NCI-H226 (cell line): ENCODE measurements at places on chromosomes 13 and 19.

DNA sequence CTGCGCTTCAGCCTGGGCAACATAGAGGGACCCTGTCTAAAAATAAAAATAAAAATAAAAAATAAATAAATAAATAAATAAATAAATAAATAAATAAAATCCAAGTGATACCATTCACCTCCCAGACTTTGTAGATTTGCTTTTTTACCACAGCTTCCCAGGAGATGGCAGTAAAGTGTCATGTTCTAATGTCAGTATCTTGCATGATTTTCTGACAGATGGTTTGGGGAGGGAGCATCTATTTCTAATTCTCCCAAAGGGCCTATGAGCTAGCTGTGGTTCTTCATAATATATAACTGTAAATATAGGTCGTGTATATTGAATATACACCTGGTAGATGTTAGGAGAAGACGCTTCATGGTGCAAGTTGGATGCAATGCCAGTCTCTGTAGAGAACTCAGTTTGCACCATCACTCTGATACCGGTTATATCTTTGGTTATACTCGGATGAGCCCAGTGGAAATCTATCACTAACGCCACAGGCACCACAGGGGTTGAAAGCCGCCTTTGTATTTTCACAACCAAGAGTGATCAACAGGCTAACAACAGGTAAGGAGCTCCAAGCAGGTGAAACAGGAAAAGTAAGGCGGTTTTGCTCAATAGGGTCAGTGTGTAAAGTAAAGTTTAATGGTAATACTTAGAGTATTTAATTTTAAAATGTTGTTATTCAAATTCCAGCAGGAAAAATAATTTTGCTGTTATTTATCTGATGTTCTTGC, 13.9 kb downstream of the APLP1 start:
- peak; percentile 42 for DNase-seq

- peak; percentile 46 for DNase-seq
These were observed at the start of gene PDE4A for GRCh38 chr19:10420444-10421239. Gene PDE4A (plus strand): TSS chr19:10420538. CDS start chr19:10420765, 227 bp downstream.

GRCh38 chr13:106089261-106089980, 446.0 kb downstream of the EFNB2 start:
- no peak for DNase-seq

DNA sequence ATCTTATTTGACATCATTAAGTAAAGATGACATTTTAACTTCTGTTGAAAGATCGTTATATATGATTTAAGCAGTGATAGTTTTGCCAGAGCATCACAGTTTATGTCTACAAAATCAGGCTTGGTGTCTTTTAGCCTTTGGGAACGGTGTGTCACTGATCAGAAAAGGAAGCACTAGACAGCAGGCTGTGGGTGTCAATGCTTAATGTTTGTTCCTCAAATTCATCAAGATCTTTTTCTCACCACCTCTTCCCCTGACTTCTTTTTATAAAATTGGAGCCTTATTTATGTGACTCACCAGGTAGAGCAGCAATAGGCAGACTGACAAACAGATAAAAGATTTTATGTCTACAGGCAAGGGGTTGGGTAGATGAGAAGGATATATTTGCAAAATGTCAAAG, 1558.5 kb downstream of the EFNB2 start:
- DNase-seq, result no peak

DNA sequence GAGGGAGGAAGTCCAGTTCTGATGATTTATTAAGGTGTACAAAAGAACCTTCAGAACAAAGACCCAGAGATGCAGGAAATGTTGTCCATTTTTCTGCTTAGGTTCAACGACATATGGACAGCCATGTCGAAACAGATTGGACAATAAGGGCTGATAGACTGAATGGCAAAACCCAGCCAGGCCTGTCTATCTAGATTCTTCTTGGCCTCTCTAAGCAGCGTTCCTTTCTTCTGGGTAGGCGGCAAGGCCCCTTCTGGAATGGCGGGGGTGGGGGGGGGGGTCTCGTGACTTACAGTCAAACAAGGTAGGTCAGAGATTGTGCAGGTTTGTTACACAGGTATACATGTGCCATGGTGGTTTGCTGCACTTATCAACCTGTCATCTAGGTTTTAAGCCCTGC, 39.7 kb upstream of the PEPD start:
- no peak for DNase-seq

DNA sequence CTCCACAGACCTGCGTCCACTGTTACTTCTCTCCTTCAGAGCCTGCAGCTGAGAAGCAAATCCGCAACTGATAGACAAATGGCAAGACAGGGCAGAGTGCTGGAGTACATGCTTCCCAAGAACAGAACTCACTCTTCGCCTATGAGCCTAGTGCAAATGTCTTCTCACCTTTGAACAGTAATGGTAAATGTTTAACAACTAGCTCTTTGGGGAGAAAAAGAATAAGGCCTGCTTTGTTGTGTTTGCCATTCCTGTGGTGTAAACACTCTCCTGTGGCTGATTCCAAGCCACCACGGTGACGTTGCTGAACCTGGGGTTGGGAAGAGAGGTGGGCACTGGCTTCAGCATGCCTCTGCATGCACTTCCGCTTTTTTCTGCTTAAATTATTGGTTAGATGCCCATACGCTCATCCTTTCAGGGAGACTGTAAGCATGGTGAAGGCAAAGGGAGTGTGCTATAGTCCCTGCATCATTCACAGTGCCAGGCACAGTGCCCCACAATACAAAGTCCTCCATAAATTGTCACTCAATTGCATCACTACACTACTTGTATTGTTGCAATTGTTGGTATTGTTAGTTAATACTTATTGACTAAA, 28.1 kb upstream of the GTF3A start:
- no peak for DNase-seq

GRCh38 chr13:29143847-29144246, 323.7 kb downstream of the MTUS2 start:
- DNase-seq, result no peak

DNA sequence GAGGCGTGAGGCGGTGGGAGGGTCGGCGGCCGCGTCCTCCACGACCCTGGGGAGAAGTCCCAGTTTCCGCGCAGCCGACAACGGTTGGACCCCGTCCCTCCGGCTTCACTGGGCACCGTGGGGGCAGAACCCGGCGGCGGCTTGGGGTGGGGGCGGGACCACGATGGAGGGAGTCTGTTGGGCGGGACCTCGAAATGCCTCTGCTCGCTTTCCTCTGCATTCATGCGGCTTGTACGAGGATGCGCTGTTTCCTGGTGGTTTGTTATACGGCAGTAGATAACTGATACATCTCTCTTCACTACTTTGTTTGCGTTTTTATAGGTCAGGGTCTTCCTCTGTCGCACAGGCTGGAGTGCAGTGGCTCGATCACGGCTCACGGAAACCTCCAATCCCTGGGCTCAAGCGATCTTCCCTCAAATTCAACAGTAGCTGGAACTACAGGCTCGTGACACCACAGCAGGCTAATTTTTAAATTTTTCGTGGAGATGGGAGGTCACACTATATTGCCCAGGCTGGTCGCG, 24.6 kb upstream of the ZNF846 start:
- no peak for DNase-seq

DNA sequence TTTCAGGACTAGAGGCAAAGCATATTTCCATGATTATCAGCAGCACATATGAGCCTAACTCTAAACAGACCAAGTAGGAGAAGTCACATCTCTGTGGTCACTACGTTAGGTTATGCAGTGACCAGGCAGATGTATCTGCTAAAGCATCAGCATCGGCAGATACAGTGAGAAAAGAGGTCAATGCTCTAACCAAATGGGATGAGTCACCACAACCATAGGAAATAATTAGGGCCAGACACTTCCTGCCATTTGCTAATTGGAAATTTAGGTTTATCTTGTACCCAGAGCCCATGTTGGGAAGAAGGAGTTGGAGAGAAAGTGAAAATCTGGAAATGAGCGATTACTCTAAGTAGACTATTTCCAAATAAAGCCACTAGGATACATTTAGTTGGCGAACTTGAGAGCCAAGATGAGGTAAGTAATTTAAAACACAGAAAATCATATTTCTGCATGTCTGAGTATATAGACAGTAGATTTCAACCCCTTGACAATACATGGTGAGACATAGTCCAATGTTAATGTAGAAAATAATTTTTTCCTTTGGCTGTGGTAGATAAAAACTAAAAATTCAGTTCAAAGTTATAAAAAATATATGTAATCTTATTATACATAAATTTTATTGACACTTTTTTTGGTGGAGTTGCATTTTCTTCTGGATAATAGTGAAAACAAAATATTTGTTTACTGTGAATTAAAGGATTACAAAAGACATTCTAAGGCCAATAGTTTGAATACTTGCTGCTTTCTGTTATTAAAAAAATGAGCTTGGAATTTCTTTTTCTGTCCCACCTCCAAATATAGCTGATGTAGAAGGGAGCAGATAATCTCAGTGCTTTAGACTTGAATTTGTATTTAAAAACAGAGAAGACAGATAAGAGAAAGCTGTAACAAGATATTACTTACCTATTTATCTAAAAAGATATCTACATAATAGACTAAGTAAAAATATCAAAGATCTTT, 104.4 kb upstream of the CSNK1A1L start:
- no peak for DNase-seq

- DNase-seq, result no peak
These were observed 149.0 kb upstream of the ZNF536 start for GRCh38 chr19:30222992-30223865.

GRCh38 chr13:21234526-21234925, 58.1 kb downstream of the MRPL57 start:
- no peak for DNase-seq

- no peak for DNase-seq
These were observed 638 bp downstream of the ANKRD27 start for GRCh38 chr19:32674153-32674930.

DNA sequence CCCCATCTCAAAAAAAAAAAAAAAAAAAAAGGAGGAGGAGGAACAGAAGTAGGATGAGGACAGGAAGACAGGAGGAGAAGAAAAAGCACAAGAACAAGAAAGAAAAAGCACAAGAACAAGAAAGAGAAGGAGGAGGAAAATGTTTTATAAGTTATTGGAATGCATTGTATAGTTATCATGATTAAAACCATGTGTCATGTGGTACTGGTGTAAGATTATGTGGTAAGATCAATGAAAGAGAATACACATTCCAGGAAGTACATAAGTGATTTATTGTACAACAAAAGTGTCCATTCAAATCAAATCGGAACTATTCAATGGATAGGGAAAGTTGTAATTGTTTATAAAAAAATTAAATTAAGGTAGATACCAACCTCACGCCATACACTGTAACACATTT, 167.7 kb downstream of the MZT1 start:
- DNase-seq, result no peak

- no peak for DNase-seq
These were observed at the start of gene CADM4 for GRCh38 chr19:43639519-43640423. Gene CADM4 (minus strand): TSS chr19:43639850. CDS start chr19:43639790, 60 bp downstream.

DNA sequence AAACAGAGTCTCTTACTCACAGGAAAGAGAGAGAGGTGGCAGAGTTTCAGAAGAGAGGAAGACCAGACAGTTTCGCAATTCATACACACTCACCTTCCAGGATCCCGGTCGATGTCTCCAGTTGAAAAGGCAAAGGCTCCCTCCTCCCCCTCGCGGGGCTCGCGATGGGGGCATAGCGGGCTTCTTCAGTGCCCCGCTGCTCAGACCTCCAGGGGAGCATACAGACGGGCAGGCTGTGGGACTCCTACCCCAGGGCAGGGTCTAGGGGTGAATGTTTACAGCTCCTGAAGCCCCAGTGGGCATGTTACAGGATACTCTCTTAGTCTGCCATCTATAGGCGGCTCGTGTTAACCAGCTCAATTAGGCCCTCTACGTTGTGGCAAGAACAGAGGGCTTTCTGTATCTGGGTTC, 139.2 kb downstream of the SLITRK5 start:
- no peak for DNase-seq

GRCh38 chr13:45607931-45608330, 7.6 kb downstream of the ERICH6B start:
- DNase-seq, result no peak

- no peak for DNase-seq
These were observed 73.2 kb upstream of the SLC15A1 start for GRCh38 chr13:98825659-98826058.

DNA sequence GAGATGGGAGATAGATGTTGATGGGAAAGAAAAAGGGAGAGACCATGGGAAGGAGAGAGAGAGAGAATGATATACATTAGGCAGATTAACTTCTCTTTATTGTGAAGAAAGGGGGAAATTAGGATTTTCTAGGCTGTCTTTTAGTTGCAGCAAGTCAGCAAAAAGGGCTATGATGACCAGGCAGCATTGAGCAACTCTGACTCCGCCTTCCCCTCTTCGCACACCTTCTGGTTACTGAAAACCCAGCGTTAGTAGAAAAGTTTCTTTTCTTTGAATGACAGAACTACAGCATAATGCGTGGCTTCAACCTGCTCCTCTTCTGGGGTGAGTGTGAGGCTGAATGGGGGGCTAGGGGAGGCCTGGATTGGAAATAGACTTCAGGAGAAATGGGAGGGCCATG, at the start of gene ADGRE1:
TSS of gene ADGRE1 (plus strand) at position 264 of the 400 bp plus-strand sequence. CDS start at position 294, 30 bp downstream.
- DNase-seq, result no peak

GRCh38 chr19:32869369-32869965, at the start of gene SLC7A9:
Gene SLC7A9 (minus strand): TSS chr19:32869767. CDS start chr19:32868534, 1,233 bp downstream.
- DNase-seq, result no peak

DNA sequence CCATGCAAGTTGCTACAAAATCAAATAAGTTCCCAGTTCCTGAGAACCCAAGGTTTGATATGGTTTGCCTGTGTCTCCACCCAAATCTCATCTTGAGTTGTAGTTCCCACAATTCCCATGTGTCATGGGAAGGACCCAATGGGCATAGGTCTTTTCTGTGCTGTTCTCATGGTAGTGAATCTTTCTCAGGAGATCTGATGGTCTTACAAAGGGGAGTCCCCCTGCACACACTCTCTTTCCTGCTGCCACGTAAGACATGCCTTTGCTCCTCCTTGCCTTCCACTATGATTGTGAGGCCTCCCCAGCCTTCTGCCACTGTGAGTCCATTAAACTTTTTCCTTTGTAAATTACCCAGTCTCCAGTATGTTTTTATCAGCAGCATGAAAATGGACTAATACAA, 28.5 kb upstream of the TSHZ3 start:
- DNase-seq, result no peak

DNA sequence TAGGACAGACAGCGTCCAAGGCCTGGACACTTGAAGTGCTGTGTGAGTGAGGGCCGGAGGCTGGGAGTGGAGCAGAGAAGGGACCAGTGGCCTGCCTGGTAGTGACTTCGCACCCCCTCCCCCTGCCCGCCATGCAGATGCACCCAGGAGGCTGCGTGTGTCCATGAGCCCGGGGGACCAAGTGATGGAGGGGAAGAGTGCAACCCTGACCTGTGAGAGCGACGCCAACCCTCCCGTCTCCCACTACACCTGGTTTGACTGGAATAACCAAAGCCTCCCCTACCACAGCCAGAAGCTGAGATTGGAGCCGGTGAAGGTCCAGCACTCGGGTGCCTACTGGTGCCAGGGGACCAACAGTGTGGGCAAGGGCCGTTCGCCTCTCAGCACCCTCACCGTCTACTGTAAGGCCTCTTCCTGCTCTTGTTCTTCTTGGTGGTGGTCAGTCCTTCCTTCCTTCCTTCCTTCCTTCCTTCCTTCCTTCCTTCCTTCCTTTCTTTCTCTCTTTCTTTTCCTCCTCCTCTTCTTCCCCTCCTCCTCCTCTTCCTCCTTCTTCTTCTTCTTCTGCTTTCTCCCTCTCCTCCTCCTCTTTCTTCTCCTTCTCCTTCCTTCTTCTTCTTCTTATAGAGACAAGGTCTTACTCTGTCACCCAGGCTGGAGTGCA, 6.0 kb upstream of the FFAR1 start:
- DNase-seq, result no peak
